ENCODE measurements at places on chromosomes 2 and 18.

DNA sequence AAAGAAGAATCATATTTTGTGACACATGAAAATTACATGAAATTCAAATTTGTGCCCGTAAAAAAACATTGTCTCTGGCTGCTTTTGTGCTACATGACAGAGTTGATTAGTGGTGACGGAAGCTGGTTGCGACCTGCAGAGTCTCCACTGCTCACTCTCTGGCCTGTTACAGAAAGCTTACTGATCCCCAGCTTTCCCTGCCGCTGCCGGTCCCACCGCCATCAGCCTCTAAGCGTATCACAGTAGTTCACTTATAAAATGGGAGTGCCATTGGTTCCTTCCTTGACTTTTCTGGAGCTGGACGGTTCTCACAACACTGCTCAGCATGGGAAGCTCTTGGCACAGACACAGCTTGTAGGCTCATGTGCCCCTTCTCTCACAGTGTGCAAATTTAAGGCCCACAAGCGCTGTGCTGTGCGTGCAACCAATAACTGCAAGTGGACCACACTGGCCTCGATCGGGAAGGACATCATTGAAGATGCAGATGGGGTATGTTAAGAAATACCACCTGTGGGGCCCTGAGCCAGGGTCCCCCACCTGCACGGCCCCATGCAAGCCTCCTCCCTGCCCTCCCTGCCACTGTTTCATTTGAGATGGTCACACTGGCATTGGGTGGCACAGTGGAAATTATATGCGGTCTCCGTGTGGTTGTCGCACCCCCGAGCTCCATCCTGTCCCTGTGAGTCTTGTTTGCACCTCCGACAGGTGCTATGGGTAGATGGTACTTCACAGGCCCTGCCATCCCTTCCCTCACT, 81.3 kb downstream of the DGKD start:
- DNase-seq = no peak

DNA sequence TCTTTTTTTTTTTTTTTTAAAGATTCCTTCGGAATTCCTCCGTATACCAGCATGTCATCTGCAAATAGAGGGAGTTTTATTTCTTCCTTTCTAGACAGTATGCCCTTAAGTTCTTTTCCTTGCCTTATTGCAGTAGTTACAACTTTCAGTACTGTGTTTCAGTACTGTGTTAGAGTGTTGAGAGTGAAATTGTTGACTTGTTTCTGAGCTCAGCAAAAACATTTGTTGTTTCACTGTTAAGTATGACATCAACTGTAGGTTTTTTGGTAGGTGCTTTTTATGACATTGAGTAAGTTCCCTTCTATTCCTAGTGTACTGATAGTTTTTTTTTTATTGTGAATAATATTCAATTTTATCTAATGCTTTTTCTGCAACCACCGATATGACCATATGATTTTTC, 43.9 kb downstream of the ACVR2A start:
- no peak for DNase-seq

- no peak for DNase-seq
These were observed 271.9 kb downstream of the GPD2 start for GRCh38 chr2:156708051-156708450.

DNA sequence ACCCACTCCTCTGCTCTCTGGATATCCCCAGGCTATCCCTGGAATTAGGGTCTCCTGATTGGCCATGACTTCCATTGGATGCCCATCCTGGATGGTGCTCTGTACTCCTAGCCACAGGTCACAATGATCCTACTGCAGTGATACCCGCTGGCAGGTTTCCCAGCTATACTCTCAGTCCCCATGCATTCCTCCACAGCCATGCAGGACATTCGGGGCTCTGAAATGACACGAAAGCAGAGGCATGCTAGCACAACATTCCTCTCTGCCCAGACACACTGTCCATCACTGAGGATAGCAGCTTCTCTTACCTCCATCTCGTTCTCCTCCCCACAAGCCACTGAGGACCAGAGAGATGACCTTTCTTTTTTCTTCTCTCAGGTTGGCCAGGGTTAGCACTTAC, 51.7 kb upstream of the SPATS2L start:
- no peak for DNase-seq

GRCh38 chr2:40332191-40332826, 119.6 kb downstream of the SLC8A1 start:
- DNase-seq = no peak

- DNase-seq = no peak
These were observed 20.7 kb downstream of the RBM44 start for GRCh38 chr2:237819231-237819630.

- no peak for DNase-seq
These were observed 8.2 kb upstream of the TMEM182 start for GRCh38 chr2:102753563-102754159.

DNA sequence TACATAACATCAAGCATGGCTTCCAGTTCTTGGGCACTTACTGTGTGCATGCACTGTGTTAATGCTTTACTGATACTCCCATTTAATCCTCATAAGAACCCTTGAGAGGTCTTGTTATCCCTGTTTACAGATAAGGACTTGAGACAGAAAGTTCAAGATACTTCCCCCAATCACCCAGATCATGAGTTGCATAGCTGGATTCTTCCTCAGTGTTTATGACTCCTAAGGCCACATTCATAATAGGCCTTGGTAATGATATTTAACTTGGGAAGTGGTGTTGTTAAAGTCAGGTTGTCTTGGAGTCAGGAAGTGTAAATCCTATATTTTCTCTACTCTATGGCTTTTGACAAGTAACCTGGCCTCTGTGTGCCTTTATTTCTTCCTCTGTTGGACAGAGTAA, 22.7 kb downstream of the NOSTRIN start:
- DNase-seq = no peak

- DNase-seq = no peak
These were observed 384.7 kb upstream of the ACVR2A start for GRCh38 chr2:147460155-147460554.

DNA sequence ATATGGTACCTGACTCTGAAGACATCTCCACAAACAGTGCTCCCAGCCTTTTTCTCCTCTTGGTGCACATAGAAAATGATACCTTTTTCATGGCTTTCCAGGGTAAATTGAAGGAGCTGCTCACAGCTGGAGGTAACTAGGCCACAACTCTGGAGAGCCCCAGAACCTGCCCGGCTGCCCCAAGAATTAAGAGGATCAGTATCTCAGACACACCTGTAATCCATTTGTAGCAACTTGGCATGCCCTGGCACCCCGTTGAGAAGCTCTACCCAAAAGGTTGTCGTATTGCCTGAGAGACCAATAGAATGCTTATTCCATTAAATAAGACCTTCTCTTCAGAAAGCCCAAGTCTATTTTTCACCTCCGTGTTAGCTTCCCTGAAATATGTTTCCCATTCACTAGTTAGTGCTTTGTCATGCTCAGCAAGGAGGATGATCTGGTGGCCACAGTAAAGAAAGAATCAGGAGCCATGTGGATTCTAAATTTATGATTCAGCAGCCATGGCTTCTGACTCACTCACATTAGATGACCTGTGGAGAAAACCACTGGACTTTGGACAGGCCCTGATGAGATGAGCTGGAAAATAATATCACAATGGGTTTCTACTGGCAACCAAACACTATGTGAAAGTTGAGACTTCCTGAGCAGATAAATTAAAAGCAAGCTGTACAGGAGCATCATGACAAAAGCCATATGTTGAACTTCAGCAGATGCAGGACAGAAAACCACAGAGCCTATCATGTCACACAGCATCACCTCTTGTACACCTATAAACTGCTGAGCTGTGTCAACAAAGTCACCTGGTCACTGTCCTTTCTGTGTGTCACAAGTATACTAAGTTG, 253.3 kb upstream of the OSR1 start:
- peak; percentile 34 for DNase-seq

GRCh38 chr2:127810156-127810618, 784 bp downstream of the WDR33 start:
- no peak for DNase-seq

- DNase-seq = no peak
These were observed 43.4 kb downstream of the MYL12B start for GRCh38 chr18:3305354-3305762.

DNA sequence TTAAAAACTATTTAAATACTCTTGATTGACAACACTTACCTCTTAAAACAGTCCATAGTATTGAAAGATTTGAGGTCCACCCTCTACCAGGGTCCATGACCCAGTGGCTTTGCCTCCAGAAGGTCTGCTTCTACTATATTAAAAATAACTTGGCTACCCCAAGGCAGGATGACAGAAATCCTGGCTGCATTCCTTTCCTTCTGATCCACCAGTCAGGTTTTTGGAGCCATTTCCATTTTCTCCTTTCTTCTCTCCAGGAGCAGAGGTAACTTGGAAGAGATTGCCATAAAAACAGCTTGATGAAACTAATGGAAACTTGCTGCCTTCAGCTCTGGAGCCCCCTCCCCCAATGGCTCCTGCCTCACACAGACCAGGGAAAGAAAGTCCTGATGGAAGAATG, 2.6 kb upstream of the FAM171B start:
- DNase-seq = no peak

GRCh38 chr2:188675391-188676009, 298.7 kb upstream of the COL3A1 start:
- no peak for DNase-seq

DNA sequence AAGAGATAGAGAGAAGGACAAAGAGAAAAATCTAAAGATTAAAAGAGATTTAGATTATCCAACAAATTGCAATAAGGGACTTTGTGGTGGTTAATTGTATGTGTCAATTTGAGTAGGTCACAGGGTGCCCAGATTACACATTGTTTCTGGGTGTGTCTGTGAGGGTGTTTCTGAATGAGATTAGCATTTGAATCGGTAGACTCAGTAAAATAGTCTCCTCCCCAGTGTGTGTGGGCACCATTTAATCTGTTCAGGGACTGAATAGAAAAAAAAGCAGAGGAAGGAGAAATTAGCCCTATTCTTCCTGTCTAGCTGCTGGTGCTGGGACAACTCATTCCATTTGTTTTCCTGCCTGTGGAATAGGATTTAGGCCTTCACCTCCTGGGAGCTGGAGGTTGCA, 339.8 kb upstream of the EPHA4 start:
- no peak for DNase-seq

DNA sequence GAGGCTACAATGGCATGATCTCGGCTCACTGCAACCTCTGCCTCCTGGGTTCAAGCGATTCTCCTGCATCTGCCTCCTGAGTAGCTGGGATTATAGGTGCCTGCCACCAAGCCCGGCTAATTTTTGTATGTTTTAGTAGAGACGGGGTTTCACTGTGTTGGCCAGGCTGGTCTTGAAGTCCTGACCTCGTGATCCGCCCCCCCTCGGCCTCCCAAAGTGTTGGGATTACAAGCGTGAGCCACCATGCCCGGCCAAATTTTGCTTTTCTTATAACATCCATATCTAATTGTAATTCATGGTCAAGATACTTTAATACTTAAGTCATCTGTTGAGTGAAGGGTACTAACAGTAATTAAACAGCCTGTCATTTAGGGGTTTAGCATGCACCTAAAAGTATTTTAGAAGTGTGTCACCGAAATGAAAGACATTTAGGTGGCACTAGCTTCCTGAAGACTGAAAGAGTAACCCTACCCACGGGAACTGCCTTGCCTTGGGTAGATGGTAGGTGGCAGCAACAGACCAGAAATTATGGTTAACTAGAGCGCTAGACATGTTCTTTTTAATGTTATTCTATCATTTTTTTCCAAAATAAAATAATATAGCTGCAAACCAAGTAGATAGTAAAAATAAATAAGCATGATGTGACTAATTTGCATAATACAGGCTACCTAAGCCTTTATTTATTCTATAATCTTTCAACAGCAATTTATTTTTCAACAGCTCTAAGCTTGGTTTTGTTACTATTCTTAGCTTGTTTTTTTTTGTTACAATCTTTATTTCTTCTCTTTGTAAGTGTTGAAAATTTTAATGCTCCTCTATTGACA, 8.6 kb upstream of the ACYP2 start:
- DNase-seq = no peak

DNA sequence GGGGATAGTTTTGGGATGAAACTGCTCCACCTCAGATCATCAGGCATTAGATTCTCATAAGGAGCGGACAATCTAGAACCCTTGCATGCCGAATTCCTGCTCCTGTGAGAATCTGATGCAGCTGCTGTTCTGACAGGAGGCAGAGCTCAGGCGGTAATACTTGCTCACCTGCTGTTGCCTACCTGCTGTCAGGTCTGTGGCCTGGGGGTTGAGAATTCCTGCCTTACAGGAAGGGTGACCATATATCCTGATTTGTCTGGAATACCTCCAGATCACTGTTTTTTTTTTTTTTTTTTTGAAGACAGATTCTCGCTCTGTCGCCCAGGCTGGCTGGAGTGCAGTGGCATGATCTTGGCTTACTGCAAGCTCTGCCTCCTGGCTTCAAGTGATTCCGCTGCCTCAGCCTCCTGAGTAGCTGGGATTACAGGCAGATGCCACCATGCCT, 21.7 kb downstream of the ACSL3 start:
- no peak for DNase-seq

GRCh38 chr2:107007927-107008326, 122.0 kb upstream of the ST6GAL2 start:
- no peak for DNase-seq

GRCh38 chr2:98909317-98910211, 26.5 kb downstream of the CRACDL start:
- peak; percentile 97 for DNase-seq

- no peak for DNase-seq
These were observed 1214.4 kb downstream of the LRP1B start for GRCh38 chr2:140916410-140916809.

GRCh38 chr18:9156604-9157249, 20.1 kb downstream of the ANKRD12 start:
- DNase-seq = no peak

DNA sequence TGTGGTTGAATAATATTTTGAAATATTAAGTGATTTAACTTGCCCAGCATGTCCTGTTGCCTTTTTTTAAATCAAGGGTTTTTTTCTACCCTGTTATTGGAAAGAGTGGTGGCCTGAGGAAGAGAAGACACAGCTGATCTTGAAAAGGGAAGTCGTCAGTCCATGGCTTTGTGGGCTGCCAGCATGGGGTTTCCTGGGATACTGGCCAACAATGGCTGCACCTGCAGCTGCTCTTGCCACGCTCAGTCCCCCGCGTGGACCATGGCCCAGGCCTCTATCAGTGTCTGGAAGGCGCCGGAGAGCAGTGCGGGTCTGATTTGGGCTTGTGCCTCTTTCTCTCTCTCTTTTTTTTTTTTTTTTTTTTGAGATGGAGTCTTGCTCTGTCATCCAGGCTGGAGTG, 99.3 kb downstream of the ASB1 start:
- DNase-seq = peak; percentile 37

GRCh38 chr2:49271060-49271606, 116.8 kb upstream of the FSHR start:
- no peak for DNase-seq

DNA sequence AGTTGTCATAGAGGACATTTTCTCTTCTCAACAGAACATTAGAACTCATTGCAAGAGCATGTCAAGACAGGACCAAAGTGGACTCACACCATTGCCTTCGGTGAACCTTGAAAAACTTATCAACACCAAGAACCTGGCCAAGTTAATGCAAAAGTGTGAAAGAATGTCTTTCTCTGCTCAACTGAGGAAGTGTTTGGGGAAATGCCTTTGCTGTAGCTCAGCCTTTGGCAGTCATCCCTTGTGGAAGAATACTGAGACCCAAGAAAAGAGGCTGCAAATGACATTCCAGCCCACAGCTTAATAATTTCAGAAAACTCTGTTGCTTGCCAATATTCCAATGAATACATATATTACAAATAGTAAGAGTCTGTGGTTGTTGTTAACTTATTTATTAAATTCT, 728.8 kb upstream of the PIK3C3 start:
- DNase-seq = no peak

- no peak for DNase-seq
These were observed 4.2 kb upstream of the PAX8 start for GRCh38 chr2:113282747-113283533.

GRCh38 chr18:63970809-63971205, 926 bp downstream of the SERPINB8 start:
- peak; percentile 66 for DNase-seq

All from DMS153 (cell line).